ENCODE measurements at places on chromosomes 2 and 18.

DNA sequence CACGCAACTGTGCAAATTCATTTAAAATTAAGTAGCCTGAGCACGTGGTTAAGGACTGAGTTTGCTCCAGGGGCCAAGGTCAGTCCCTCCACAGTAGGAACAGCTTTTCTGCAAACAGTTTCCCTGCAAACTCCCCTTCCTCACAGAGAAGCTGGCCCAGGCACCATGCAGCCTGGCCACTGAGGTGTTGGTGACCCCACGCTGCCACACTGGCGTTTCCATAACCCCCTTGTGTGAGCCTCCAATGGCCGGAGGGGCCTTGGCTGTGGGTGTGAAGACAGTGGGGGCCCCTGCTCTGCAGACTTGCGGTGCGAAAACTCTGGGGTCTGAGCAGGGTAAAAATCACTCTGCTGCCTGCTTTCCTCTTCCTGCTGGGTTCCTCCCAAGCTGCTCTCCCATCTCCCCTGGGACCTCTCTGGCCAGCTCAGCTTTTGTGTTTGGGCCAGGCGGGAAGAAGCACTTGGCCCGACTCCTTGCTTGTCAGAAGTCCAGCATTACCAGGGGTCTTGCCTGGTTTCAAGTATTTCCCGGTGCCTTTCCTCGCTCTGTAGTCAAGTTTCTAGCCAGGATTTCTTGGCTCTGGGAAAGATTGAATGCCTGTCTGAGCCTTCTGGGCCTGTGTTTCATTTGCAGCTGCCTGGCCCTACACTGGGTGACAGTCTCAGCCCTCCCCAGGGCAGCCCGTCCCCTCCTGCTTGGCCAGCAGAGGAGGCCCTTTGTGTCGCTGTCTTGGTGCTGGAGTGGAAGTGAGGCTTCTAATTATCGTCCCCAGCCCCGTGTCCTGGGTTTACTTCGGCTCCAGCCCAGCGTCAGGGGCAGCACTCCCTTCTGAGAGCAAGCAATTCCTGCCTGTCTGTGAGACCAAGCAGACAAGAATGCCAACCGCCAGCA is 131.4 kb upstream of the SLC1A4 start:
- DNase-seq = peak; percentile 69

- no peak for DNase-seq
Observed at GRCh38 chr2:204533629-204534370, 11.5 kb upstream of the PARD3B start.

DNA sequence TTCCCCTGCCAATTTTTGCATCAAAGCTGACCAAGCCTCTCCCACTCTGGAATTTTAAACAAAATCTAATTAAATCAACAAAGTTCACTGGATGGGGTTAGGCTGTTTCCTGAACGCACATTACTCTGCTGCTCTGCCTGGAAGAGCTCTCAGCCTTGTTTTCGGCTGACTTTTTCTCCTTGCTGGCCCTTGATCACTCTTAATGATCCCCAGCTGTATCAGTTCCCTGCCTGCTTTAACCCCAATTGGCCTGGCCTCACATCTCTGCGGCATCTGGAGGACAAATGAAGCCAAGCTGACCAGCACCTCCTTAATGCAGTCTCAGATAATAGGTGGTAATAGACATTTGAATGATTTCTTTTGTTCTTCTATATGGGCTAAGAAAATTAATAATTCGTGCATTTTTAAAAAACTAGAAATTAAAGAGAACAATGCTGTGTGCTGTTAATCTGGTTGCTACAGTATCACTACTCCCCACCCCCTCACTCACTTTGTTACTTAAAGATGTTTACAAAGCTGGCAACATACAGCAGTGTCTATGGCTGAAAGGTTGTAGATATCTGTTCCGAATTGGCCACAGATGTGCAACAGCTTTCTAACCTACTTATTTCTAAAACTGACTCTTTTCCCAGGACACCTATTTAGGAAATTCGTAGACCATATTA is 415.2 kb upstream of the KCNH7 start:
- no peak for DNase-seq

- DNase-seq = peak; percentile 34
Observed at GRCh38 chr2:121257480-121257840, 27.5 kb downstream of the TFCP2L1 start.

- no peak for DNase-seq
Observed at GRCh38 chr2:24489465-24490180, 1.4 kb upstream of the NCOA1 start.

DNA sequence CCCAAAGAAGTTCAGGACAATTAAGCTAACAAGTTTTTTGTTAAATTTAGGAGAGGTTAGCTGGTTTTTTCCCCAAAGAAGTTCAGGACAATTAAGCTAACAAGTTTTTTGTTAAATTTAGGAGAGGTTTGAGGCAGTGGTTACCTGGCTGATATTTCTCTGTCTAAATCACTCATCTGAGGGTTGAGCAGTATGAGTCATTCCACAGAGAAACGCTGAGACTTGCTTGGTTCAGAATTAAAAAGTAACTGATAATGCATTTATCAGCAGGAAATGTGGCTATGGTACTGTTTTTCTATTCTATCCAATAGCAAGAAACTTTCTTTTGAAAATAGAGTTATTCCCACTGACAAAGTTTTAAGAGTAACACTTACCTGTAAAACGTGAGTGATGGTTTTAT is 22.8 kb upstream of the KIDINS220 start:
- no peak for DNase-seq

- DNase-seq = no peak
Observed at GRCh38 chr2:65587779-65588178, 155.4 kb upstream of the SPRED2 start.

DNA sequence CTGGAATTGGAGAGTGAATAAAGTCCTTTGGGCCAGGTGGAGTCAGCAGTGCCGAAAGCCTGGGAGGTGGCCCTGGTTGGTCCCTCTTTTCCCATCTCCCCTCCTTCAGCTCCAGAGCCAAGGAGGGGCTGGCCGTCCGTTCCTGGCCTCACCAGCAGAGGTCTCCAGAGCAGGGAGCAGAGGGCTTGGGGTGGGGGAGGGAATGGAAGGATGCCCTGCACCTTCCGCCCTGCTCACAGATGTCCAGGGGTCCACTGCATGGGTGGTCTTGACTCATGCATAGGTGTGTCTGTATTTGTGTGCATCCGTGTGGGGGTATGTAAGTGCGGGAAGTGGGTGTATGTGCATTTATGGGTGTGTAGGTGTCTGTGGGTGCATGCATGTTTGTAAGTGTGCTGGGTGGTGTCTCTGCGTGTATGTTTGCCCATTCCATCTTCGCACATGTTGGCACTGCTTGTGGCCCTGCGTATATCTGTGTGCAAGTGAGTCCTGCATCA is 201.8 kb downstream of the ZFP36L2 start:
- DNase-seq = peak; percentile 86

- DNase-seq = peak; percentile 59
Observed at GRCh38 chr2:55093381-55093780, 43.1 kb upstream of the RTN4 start.

DNA sequence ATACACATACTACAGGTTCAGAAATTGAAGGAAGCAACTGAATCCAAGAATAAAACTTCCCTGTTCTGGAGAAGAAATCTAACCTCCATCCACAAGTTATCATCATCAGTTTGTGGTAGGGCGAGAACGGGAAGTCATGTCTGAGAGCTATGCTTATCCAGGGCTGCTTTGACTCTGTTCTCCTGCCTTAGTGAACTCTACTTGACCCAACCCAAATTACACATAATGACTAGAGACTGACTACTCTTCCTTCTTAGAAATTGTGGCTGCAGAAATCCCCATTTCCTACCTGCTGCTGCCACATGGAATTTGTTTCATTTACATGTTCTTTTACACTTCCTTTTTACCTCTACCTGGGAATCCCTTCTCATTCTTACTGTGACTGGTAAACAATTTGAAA is 1102.6 kb upstream of the PIK3C3 start:
- no peak for DNase-seq

- DNase-seq = no peak
Observed at GRCh38 chr2:9100080-9100876, 96.8 kb upstream of the MBOAT2 start.

DNA sequence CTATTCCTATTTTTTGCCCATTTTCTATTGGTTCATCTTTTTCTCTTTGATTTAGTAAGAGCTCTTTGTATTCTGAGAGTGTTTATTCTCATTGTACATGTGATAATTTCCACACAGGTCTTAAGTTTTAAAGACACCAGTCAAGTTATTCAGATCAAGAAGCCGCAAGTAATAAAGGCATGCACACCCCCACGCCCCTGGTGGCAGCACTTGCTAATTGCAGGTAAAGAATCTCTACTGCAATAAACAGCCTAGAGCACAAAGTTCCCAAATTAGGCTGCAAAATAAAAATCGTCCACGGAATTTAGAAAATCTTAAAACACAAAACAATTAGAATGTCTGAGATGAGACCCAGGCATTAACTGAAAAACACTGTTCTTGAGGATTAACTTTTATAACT is 45.2 kb downstream of the ST3GAL5 start:
- DNase-seq = no peak

GRCh38 chr2:27988718-27989117 is 98.2 kb downstream of the BABAM2 start:
- DNase-seq = no peak

- DNase-seq = no peak
Observed at GRCh38 chr2:200596774-200597570, 11.2 kb downstream of the AOX1 start.

GRCh38 chr2:88086401-88086800 is 18.8 kb downstream of the SMYD1 start:
- no peak for DNase-seq

GRCh38 chr2:99648906-99649789 is 159.3 kb upstream of the REV1 start:
- no peak for DNase-seq

- no peak for DNase-seq
Observed at GRCh38 chr2:39127973-39128372, 7.1 kb upstream of the SOS1 start.

DNA sequence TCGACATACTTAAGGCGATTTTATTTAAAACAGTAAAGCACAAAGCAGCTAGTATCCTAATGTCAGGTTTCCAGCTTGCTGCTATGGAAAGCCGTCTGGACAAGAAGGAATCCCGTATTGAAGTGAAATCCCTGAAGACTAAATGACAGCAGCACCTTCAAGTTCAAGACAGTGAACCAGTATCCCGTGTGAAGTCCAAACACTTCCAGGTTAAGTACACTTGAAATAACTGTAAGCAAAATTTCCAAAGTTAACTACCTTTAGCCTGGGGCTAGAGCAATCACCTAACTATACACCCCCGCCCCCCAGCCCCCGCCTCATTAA is 1.2 kb downstream of the MBOAT2 start:
- DNase-seq = no peak

DNA sequence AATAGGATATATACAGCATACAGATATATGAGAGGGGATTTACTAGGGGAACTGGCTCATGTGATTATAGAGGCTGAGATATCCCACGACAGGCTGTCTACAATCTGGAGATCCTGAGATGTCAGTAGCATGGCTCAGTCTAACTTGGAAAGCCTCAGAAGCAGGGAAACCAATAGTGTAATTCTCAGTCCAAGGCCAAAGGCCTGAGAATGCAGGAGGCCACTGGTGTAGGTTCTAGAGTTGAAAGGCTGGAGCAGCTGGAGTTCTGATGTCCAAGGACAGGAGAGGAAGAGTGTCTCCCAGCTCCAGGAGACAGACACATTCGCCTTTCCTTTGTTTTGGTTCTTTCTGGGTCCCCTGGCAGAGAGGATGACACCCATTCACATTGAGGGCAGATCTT is 20.1 kb upstream of the CCBE1 start:
- no peak for DNase-seq

DNA sequence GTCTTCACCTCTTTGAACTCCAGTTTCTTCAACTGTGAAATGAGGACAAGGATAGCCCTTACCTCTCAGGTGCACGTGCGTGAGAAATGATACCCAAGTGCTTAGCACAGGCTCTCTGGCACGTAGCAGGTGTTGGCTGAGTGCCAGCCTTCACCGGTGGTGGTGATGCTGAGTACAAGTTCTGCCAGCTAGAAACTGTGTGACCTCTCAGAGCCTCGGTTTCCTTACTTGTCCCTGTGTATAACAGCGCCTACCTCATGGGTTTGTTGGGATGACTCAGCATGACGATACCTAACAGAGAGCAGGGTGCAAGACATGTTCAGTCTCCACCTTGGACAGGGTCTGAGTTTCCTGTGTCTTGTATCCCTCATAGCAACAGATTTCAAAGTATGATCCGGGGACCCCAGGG is 205.1 kb downstream of the TNS1 start:
- peak; percentile 35 for DNase-seq

- DNase-seq = peak; percentile 75
Observed at GRCh38 chr2:96554293-96555145, 18.0 kb downstream of the ARID5A start.

GRCh38 chr18:63924551-63924950 is 16.8 kb downstream of the SERPINB10 start:
- no peak for DNase-seq

DNA sequence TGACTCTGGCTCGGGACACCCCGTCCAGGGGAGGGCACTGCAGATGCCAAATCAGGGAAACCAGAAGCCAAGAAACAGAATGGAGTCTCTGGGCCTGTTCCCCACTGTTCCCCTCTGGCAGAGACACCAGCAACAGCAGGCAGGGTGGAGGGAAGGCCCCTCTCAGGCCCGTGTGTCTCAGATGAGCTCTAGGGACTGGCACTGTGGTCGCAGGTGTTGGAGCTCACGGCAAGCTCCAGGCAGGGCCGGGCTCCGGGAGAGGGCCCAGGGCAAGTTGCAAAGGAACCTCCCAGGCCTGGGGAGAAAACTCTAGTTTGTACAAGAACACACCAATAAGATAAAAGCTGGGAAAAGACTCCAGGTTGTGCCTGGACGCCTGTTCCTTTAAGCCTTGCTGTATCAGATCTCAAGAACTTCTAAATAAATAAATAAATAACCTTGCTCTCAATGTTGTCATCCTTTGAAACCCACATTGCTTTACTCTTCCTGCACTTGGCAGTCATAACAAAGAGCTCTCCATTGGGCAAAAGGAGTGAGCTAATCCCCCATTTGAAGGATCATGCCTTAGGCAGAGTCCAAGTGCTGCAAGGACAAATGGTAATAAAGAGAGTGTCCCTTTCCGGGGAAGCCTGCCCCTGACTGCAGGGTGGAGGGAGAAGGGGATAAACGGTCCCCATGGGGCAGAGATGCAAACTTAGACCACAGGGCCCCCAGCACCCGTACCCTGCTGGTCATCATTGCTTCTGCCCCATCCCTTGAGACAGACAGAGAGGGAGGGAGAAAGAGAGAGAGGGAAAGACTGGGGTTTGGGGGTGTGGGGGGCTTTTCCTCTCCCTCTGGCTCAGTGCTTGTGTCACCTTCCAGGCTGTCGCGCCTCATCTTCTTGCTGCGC is 33.3 kb downstream of the CNGA3 start:
- DNase-seq = peak; percentile 49

GRCh38 chr2:37654932-37655841 is 16.3 kb downstream of the CDC42EP3 start:
- DNase-seq = peak; percentile 35

DNA sequence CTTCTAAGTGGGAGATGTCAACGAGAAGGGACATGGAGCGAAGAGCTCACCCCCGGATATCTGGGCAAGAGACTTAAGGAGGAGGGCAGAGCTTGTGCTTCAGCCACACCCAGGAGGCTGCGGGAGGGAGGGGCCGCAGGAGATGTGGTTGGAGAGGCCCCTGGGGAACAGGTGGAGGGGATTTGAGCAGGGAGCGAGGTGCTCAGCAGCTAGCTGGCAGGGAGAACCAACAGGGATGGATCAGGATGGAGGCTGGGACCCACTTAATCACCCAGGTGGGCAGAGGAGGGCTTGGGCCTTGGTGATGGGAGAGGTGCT is 78.3 kb downstream of the MBP start:
- DNase-seq = no peak
